Nucleus accumbens (tissue), 56 donors: ENCODE measurements at places on chromosomes 3 and 15.

GRCh38 chr3:15924914-15925313 is 127.1 kb upstream of the ANKRD28 start:
- DNase-seq = no peak

GRCh38 chr3:146154995-146155394 is 6.0 kb downstream of the PLOD2 start:
- no peak for DNase-seq

DNA sequence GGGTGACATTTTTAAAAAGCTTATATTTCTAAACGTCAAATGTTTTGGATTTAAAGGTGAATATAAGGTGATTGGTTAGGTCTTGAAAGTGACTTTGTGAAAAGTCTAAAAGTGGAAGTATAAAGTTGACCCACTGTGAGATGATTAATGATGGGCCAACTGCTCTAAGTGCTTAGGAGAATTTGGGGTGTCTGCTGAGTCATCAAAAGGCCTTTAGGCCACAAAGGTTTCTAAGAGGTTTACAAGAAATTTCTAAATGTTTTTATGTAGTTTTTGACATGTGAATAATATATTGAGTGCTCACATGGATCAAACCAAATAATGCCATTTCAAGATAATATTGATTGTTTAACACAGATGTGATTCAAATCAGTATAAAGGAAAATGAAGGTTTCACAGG is 39.2 kb upstream of the SLC2A2 start:
- DNase-seq = no peak

DNA sequence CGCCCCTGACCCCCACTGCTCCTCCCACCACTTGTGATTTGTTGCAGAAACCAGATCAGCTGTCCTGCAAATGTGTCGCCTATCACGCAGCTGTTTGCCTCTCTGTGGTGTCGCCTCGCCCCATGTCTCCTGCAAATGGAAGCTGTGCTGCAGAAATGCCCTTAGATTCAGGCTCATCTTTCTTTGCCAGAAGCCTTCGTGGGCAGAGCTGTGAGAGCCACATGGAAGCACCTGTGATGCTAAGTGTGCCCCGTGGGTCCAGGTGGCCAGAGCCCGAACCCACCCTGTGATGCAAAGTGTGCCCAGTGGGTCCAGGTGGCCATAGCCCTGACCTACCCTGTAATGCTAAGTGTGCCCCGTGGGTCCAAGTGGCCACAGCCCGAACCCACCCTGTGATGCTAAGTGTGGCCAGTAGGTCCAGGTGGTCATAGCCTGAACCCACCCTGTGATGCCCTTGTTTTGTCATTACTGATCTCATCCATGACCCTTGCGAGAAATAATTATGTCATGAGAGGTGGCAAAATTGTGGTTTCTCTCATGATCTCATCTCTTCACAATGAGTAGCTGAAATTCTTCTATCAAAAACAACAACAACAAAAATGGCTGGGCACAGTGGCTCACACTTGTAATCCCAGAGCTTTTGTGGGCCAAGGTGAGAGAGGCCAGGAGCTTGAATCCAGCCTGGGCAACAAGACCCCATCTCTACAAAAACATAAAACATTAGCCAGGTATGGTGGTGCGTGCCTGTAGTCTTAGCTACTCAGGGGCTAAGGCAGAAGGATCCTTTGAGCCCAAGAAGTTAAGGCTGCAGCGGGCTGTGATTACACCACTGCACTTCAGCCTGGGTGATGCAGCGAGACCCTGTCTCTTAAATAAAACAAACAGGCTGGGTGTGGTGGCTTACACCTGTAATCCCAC is 187.4 kb downstream of the GOLGA6L6 start:
- no peak for DNase-seq
